H7 (cell line): ENCODE measurements at places on chromosomes 12 and 14. TPM values are rescaled to one million over a fixed set of nuclear protein-coding genes. Genes with fewer than 3 reads are reported as not detected.

The E2F7 gene
- 8.7 and 12.0 TPM in 2 replicates for total RNA-seq

The ADAM20 gene
- total RNA-seq: 0.10 and 0.59 TPM in 2 replicates

The PSMD9 gene
- total RNA-seq: 39.2 and 61.2 TPM in 2 replicates

The GCN1 gene
- 119 and 130 TPM in 2 replicates for total RNA-seq

The C1S gene
- 4.4 and 4.8 TPM in 2 replicates for total RNA-seq

The MAP3K9 gene
- total RNA-seq: 12.6 TPM in 2 replicates

The ANO4 gene
- total RNA-seq: 1.3 and 1.7 TPM in 2 replicates

The OR4E1 gene
- not detected in 2 replicates for total RNA-seq

The BATF gene
- total RNA-seq: not detected in 2 replicates
